Omental fat pad (tissue), 4 donors: ENCODE measurements at places on chromosomes 3 and 15. TPM values are rescaled to one million over a fixed set of nuclear protein-coding genes. Genes with fewer than 3 reads are reported as not detected.

The KBTBD13 gene
- total RNA-seq: not detected

DNA sequence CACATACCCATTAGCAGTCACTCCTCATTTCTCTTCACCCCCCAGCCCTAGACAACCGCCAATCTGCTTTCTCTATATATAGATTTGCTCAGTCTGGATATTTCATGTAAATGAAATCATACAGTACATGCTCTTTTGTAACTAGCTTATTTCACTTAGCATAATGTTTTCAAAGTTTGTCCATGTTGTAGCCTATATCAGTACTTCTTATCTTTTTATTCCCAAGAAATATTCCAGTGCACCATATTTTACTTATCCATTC is 3.1 kb downstream of the MAP3K13 start:
- no peak for DNase-seq

The CD200 gene
- total RNA-seq: 22.5 TPM

The NCK1 gene
- total RNA-seq: 53.4 TPM

The CMSS1 gene
- total RNA-seq: 21.0 TPM

GRCh38 chr3:61669668-61670299 is 108.4 kb downstream of the PTPRG start:
- no peak for DNase-seq

DNA sequence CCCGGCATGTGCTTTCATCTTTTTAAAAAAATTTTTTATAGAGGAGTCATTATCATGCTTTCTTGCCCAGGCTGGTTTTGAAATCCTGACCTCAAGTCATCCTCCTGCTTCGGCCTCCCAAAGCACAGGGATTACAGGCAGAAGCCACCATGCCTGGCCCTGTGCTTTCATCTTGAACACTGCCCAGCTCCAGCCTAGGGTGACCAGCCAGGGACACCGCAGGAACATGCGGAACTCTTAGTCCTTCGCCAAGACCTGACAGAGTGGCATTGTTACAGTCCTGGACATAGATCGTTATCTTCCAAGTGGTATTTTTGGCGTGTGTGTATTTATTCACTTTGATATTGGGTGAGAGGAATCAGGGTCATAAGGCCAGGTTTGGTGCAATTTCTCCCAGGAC is 7.9 kb upstream of the FURIN start:
- no peak for DNase-seq

The AMT gene
- 4.2 TPM for total RNA-seq

- no peak for DNase-seq
Observed at GRCh38 chr3:35744419-35744818, 105.1 kb downstream of the ARPP21 start.

DNA sequence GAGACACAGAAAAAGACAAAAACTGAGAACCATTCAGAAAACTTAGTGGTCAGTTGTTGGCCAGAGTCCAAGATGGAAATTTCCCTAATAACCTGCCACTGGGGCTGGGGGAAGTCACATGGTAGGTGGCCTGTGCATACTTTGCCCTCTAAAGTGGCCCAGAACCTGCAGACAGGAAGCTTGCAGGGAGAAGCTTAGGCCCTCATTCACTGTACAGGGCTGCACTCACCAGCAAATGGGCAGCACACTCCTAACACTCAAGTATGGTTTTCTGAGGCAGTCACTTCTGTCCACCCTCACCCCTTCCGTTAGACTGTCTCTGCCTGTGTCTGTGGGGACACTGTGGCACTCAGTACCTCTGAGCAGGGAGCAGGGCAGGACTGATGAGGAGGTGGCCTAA is 14.5 kb upstream of the RNU6-1 start:
- no peak for DNase-seq

GRCh38 chr3:57949785-57950615 is 58.2 kb upstream of the FLNB start:
- DNase-seq: no peak

DNA sequence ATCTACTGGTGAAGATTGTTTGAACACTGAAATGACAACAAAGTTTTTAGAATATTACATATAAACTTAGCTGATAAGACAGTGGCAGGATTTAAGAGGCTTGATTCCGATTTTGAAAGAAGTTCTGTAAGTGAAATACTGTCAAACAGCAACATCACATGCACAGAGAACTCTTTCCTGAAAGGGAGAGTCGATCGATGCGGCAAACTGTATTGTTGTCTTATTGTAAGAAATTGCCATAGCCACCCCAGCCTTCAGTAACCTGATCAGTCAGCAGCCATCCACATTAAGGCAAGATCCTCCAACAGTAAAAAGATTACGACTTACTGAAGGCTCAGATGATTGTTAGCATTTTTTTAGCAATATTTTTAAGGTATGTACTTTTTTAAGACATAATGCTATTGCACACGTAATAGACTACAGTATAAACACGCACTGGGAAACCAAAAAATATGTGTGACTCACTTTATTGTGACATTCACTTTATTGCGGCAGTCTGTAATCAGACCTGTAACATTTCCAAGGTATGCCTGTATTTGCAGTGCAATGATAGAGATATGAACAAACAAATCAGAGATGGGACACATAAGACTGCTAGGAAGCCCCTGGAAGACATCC is 225.6 kb upstream of the UBE2E1 start:
- DNase-seq: no peak

GRCh38 chr3:13764161-13764560 is 115.7 kb downstream of the WNT7A start:
- no peak for DNase-seq

DNA sequence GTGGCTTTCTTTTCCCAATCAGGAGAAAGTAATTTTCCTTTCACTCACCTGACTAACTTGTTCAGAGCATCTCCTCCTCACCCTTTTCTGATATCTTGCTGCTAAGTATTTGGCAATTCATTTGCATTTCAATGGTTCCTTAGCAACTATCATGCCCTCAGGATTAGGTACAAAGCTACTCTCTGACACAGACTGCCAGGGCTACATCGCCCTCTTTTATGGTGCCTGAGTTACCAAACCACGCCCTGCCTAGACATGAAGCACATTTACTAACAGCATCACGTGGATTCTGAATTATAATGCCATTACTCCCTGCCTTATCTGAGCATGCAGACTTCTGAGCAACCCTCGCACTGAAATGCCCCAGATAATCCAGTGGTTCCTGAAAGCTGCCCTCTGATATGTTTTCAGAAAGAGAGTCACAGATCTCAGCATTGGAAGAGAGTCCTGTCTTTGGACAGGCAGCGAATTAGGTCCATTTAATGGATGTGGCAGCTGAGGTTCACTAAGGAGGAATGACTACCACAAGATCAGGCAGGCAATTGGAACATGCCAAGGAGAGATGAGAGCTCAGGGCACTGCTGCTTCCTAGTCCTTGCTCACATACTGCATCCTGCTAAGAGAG is 14.5 kb downstream of the EPHB1 start:
- DNase-seq: no peak
